NCI-H1436 (cell line): ENCODE measurements at places on chromosomes 7 and 10.

GRCh38 chr7:66429498-66430163 is 199.1 kb upstream of the KCTD7 start:
- DNase-seq: no peak

DNA sequence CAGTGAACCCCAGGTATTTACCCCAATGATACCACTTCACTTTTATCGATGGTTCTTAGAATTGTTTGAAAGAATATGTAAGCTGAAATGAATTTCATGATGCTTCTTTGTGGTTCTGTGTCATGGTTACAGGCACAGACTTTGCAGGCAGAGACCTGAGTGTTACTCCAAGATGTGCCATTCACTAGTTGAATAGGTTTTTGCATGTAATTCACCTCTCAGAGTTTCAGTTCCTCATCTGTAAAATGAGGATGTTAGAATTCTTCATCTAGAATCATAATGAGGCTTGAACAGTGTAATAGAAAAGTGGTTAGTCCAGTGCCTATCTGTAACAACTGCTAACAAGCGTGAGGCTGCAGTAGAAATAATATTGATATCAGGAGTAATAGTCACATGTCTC is 54.6 kb downstream of the VSTM2A start:
- no peak for DNase-seq

DNA sequence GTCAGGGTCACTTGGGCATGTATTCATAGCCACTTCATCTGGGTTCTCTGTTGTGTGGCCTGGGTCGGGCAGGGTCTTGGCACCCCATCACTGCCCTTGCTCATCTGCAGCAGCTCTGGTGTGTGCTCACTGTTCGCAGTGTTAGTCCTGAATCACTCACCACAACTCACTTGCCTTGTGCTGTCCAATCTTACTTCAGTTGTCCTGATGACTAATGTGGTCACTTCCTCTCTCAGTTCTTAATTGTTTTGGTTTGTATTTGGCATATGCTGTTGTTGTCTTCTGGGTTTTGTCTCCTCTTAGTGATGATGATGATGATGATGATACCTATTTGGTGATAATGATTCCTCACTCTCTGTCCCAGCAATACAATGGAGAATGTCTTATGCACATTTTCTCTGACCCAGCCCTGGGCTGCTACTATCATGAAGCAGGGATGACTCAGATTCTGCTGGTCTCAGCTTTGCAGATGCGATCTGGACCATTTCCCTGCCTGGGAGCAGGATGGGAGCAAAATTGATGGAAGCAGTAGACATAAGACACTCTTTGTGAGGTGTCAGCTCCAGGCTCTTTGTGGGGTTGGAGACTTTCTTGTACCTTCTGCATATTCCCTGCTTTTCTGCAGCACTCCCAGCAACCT is 17.0 kb downstream of the ADRA2A start:
- DNase-seq: no peak

DNA sequence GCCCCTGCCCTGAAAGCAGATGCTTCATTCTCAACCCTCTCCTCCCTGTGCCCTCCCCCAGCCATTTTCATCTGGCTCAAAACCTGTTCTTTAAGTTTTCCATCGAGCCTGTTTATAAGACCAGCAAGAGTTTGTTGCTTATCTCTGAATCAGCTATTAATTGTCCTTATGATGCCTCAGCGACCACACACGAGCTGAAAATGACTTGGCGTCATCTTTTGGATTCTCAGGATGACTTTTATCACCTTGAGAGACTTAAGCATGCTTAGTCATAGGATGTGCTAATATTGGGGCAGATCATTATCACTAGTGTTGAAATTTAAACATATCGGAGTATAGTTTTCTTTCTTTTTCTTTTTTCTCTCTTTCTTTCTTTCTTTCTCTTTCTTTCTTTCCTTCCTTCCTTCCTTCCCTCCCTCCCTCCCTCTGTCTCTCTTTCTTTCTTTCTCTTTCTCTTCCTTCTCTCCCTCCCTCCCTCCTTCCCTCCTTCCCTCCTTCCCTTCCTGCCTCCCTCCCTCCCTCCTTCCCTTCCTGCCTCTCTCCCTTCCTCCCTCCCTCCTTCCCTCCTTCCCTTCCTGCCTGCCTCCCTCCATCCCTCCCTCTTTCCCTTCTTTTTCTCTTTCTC is 184.5 kb downstream of the PHTF2 start:
- DNase-seq: no peak

DNA sequence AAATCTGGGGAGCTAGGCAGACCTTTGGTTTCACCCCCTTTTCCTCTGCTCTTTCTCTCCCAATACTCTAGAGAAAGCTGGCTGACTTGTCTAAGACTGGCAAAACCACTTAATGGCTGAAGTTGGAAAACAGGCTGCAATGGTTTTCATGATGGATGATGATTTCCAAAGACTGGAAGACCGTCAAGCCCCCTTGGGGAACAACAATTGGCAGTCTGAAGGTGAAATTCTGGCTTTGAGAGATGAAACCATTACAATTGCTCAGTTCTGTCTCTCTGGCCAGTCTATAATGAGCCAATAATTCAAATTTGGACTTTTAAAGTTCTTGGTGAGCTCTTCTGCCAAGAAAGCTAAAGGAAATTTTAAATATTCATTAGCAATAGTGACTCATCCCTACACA is 680.5 kb downstream of the PARD3 start:
- no peak for DNase-seq

- no peak for DNase-seq
These were observed 209.6 kb downstream of the PTPRN2 start for GRCh38 chr7:158377800-158378623.

- DNase-seq: no peak
These were observed 83.1 kb downstream of the SNX10 start for GRCh38 chr7:26374647-26375373.

DNA sequence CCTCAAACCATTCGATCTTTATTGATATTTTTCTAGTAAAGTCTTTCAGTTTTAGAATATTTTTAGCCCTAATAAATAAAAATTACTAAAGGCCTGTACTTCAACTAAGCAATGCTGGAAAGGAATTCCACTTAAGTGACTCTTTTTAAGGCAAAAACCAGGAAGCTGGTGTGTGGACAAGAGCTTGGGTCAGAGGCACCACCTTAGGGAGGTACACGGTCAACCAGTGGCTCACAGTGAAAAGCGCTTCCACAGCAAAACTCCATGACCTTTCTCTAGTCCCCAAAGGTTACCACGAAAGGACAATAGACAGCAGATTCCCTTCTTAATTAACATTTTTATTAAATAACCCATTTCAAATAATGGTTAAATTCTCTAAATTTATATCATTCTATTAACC is 31.2 kb downstream of the ARL3 start:
- no peak for DNase-seq

GRCh38 chr10:43912469-43912868 is 263.8 kb upstream of the ZNF32 start:
- no peak for DNase-seq

DNA sequence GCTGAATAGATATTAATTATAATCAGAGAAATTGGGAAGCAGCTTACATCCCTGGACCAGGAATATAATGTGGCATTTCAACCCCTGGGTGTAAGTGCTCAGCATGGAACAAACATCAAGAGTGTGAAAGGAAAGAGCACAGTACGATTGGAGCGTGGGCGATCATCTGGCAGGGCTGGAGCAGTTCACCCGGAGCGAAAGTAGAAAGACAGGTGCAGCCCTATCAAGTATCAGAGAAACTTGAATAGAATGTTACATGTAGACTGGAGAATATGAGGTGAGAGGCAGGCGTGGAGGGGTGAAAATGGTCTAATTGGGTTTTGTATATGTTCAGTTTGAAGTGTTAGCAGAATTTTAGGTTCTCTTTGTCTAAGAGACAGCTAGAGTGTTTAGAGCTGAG is 303.0 kb downstream of the MDFIC start:
- DNase-seq: no peak

DNA sequence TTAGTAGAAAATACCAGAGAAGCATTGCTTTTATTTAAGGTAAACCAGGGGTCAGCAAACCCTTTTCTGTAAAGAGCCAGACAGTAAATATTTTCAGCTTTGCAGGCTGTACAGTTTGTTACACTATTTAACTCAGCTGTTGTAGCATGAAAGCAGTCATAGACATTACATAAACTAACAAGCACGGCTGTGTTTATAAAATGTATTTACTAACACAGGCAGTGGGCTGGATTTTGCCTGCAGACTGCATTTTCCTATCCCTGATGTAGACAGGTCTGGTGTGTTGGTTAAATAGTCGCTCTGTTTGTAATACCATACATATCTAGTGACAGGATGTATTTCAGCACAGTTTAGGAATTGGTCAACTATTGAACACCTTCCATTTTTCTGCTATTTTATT is 129.3 kb downstream of the ST7 start:
- no peak for DNase-seq

- DNase-seq: no peak
These were observed 2.9 kb downstream of the NT5C3A start for GRCh38 chr7:33059635-33060034.

DNA sequence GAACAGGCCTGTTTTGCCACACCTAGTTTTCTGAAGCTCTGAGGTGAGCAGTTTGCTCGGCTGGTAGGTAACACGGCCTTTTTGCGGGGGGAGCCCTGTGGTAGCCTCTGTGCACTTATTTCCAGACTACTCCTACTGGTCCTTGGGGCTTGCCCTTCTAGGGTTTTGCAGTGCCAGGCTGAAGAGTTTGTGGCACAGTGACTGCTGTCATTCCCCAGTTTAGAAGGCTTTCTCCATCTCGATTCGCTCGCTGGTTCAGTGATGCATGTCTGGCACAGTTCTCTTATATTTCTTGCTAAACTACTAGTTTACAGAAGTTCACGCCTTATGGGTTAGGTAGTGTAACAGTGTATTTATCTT is 711 bp downstream of the KIF20B start:
- no peak for DNase-seq

GRCh38 chr10:86419101-86419500 is 52.5 kb upstream of the GRID1 start:
- DNase-seq: no peak

DNA sequence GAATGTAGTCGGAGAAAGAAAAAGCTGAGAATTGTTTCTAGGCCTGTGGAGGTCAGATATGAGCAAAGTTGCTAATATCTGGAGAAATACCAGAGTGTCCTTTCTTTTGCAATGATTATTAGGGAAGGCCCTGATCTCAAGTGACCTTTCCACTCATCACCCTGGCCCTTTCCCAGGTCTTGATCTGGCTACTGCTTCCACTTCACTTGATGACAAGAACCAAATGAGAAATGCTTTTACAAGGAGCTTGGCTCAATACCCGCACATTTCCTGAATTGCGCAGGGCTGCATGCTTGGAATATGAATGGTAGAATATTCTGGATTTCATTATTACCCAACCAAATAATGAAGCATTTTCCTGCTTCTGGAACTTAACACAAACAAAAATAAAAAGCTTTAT is 104.6 kb downstream of the ITGB8 start:
- DNase-seq: no peak

GRCh38 chr10:56181607-56182006 is 179.5 kb downstream of the ZWINT start:
- no peak for DNase-seq

GRCh38 chr10:72086466-72087391 is 1.6 kb downstream of the SPOCK2 start:
- no peak for DNase-seq

DNA sequence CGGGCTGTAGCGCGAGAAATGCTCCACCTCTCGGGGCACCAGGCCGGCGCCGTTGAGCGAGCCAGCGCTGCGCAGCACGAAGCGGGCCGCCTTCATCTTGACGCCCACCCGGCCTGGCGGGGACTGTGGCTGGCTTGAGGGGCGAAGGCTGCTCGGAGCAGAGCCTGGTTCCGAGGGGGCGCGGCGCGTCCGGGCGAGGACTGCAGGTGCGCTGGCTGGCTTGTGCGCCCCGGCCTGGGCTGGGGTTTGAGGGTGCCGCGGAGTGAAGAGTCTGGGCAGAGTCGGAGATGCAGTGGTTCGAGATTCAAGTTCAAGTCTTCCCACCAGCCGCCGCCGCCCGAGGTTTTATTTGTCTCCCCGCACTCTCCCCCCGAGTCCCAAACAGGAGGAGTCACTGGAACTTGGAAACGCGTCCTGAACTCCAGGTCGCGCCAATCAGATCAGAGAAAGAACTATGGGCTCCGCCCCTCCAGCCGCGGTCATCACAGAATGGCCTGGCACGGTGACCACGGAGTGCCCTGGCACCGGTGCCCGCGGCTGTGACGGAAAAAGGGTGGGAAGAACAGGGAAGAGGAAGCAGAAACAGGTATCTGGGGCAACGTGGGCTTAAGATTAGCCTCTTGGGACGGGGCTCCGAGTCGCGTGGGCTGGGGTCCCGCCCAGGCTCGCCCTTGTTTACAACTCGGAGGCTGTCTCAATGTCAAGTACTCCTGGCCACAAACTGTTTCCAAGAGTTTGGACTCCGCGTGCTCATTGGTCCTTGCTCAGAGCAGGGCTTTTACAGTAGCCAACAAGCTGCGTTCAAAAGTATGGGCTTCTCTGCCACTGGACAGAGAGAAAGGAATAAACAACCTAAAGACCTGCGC is at the start of gene PDK4:
Gene PDK4 (minus strand): TSS at position 319 of the 866 bp plus-strand sequence. CDS start 223 bp downstream, at position 96.
- DNase-seq: no peak

- DNase-seq: no peak
These were observed 21.6 kb downstream of the IDE start for GRCh38 chr10:92552310-92552709.
